ENCODE measurements at places on chromosomes 16 and 17.

DNA sequence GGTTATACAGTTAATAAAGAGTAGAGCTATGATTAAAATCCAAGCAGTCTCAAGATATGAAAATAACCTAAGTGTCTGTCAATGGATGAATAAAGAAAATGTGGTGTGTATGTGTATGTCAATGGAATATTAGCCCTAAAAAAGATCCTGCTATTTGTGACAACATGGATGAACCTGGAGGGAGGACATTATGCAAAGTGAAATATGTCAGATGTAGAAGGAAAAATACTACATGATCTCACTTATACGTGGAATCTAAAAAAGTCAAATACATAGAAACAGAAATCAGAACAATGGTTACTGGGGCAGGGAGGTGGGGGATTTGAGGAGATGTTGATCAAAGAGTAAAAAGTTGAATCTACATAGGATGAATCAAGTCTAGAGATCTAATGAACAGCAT, 20.4 kb downstream of the BRIP1 start:
- no peak for DNase-seq

DNA sequence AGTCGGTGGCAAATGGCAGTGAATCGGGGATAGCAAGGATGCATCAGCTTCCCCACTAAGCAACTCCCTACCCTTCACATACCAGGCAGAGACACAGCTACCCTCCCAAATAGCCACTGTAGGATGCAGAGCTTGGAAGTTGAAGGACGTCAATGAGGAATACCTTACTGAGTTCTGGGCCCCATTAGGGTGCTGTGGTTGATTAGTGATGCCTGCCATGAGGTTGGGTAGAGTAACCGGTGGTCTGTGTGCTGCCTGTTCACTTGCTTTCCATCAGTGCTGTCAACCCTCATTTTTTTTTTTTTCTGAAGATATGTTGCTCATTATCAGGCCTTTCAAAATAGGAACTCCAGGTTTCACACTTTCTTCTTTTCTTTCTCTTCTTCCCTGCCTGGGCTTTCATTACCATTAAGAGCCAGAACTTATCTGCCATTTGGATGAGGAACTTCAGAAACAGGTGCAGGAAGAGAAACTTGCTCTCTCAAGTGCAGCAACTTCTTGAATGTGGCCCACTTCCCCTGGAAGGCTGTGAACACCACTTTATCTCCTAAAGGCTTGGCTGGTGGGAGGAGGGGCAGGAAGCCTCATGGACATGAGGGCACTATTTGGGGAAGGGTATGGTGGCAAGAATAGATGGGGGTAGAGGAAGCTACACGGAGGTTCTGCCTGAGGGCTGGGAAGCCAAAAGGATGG, 183.5 kb downstream of the NTN1 start:
- DNase-seq, result no peak

GRCh38 chr17:14448818-14449217, 147.9 kb downstream of the HS3ST3B1 start:
- no peak for DNase-seq

GRCh38 chr17:7250695-7251627, 573 bp downstream of the CTDNEP1 start:
- no peak for DNase-seq

DNA sequence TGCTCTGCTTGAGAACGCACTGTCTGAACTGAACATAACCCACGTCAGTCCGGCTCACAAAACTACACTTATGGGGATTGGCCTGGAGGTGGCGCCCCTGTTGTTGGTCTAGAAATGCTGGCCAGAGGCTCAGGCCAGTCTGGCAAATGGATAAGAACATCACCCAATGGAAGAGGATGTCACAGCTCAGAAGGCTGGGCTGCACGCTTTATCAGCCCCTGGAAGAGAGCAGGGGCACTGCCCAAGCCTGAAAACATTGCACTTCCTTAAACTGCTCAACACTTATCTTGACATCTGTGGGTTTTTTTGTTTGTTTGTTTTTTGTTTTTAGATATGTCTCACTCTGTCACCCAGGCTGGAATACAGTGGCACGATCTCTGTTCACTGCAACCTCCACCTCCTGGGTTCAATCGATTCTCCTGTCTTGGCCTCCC, 24.8 kb upstream of the BPTF start:
- peak; percentile 89 for DNase-seq

DNA sequence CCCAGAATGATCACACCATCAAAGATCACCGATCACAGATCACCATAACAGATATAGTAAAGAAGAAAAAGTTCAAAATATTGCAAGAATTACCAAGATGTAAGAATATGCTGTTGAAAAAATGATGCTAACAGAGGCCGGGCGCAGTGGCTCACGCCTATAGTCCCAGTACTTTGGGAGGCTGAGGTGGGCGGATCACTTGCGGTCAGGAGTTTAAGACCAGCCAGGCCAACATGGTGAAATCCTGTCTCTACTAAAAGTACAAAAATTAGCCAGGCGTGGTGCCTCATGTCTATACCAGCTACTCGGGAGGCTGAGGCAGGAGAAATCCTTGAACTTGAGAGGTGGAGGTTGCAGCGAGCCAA, 53.2 kb downstream of the CPPED1 start:
- DNase-seq, result no peak

GRCh38 chr17:51419476-51419875, 159.1 kb downstream of the UTP18 start:
- DNase-seq, result no peak

DNA sequence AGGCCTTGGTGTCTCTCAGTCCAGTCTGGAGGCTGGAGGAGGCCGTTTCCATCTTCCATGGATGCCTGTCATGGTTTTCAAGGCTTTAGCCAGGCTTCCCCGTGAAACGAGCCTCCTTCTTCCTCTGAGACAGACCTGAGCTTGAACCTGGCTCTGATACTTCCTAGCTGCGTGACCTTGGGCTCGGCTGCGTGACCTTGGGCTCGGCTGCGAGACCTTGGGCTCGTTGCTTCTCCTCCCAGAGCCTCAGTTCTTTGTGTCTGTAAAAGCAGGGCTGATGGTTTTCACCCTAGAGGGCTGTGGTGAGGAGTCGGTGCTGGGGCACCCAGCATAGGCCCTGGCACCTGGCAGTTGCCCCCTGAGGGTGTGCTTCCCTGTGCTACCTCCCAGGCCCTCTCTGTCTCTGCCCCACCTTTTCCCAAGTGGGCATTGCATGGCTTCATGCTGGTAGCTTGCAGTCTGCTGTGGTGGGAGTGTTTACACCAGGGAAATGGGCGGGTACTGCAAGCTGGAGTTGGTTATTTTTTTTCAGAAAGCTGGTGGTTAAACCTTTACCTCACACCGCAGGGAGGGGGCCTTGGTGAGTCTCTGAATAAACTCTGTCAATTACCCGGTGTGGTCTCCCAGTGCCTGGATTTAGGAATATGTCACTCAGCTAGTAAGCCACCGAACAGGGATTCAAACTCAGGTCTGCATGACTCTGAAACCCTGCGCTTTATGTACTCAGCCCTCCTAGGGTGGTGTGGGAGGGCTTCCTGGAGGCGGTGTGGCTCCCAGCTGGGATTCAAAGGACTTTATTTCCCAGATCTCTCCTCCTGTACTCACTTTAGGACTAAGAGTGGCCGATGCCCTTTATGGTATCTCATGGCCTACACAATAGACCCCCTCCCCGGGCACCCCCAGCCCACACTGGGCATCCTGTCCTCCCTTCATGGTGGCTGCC, 129.0 kb upstream of the CIBAR2 start:
- DNase-seq, result no peak

GRCh38 chr16:11063448-11064201, 119.3 kb downstream of the CLEC16A start:
- DNase-seq, result no peak

DNA sequence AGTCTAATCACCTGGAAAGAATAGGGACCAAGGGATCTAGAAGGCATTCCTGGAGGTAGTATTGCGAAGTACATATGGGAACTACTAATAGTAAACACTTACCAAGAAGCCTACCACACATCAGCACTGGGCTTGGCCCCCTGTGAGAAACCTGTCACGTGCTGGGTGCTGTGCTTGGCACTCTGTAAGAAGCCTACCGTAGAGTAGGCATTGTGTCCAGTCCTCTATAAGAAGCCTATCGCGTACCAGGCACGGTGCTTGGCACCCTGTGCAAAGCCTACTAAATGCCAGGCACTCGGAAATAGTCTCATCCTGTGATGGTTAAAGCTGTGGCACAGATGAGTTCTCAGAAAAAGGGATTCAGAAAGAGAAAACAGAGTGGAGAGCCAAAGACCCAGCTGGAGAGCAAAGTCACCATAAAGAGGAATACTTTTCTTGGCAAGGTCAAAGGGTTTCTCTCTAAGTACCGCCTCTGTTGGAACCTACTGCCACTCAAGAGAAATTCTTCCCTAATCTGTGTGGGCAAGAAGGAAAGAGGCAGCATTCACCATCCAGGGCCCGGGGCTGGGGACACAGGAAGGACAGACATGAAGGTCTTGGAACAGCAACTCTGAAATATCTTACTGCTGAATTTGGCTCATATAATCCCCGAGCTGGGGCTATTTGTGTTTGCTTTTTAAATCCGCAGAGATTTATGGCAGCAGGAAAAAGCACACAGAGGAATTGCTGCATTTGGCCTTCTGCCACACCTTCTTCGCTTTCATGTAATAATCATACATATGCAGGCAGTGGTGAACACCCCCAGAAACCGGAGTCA, 81.8 kb downstream of the VAT1L start:
- no peak for DNase-seq

DNA sequence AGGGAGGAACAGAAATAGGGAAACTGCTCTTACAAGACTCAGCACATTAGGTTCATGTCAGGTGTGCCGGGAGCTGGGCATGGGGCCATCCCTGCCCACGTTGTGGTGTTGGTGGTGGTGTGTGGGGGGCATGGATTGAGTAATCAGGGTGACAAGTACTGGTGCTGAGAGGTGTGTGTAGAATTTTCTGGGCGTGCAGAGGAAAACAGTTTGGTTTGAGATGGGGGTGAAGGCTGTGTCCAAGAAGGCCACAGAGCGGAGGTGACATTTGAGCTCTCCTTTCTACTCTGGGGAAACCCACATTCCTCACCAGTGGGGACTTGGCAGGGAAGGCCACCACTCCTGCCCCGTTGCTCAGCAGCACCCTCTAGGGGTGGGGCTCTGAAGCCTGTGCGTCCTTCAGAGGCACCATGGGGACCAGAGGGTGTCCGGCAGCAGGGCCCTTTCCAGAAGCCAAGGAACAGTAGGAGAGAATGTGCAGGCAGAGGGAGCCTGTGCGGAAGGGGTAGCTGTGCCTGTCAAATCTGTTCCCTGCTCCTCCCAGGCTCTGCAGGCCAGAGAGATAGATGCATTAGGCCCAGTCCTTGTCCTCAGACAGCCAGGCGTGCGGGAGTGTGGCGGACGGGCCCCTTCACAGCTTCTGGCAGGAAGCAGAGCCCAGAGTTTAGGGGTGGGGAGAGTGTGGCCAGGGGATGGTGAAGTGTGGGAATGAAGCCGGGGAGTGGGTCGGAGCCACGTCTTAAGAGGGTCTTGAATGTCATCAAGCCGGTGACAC, 48.7 kb upstream of the GSE1 start:
- DNase-seq, result no peak

- no peak for DNase-seq
These were observed 73.7 kb upstream of the FOXF1 start for GRCh38 chr16:86436466-86437185.

- no peak for DNase-seq
These were observed 98.9 kb downstream of the ZNF423 start for GRCh38 chr16:49756775-49757558.

- peak; percentile 43 for DNase-seq
These were observed 612 bp downstream of the CISD3 start for GRCh38 chr17:38730526-38731379.

All from AML-193 (cell line).